ENCODE measurements at places on chromosomes 13 and 19. TPM values are rescaled to one million over a fixed set of nuclear protein-coding genes. Genes with fewer than 3 reads are reported as not detected.

MBD3L3 gene
- total RNA-seq = not detected

WDR87 gene
- not detected for total RNA-seq

DNA sequence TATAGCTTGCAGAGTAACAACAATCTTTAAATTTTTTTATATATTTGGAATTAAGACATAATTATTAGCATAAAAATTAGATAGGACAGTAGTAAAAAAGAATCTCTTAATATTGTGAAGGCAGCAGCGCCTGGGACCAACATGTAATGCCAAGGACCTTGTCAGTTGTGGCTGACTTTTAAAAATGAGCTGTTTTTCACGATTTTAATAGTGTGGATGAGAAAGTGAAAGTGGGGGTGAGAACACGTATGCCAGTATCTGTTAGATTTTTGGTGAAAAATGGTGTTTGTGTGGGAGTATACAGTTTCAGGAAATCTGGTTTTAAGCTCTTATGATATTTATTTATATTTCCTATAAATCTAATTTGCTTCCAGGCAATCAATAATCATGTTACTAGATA lies 125.2 kb downstream of the LMO7 start:
- peak overlapping the region; percentile 14 for H3K4me3 ChIP-seq
- DNase-seq = no peak
- peaks cover 5% of the 10 kb centered on the region for H3K4me1 ChIP-seq
- peak overlapping the region; percentile 33 for H3K27ac ChIP-seq
- H3K27me3 ChIP-seq = no peaks in the 10 kb centered on the region

CFAP97D2 gene
- not detected for total RNA-seq

DNA sequence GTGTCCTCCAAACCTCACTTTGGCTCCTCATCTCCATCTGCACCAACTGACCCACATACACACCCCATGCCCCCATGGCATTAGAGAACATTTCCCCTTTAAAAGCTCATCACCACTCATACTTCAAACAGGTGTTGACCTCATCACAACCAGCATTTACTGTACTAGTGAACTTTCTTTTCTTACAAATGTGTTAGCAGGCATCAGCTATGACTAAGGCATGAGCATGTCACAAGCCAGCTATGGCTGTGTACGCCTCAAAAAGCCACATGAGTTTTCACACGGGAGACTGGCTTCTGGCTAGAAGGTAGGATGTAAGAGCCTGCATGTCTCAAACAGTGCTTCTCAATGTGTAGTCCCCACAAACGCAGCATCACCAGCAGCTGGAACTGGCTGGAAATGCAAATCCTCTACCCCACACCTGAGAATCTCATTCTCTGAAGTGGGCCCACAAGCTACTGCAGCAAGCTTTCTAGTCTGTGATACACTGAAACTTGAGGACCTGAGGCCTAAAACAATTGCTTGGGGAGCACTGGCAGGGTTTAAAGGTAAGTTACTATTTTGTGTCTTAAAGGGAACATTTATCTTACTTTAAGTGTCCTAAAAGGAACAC lies 66.8 kb downstream of the TUBGCP3 start:
- H3K4me3 ChIP-seq = no peak overlapping the region
- peaks cover 23% of the 10 kb centered on the region for H3K36me3 ChIP-seq
- H3K27me3 ChIP-seq = no peaks in the 10 kb centered on the region
- no peak for DNase-seq

- no peaks in the 10 kb centered on the region for H3K27me3 ChIP-seq
- H3K4me3 ChIP-seq = no peak overlapping the region
- H3K4me1 ChIP-seq = no peaks in the 10 kb centered on the region
- no peak for DNase-seq
- H3K36me3 ChIP-seq = no peaks in the 10 kb centered on the region
These were observed 292.3 kb upstream of the SPRY2 start for GRCh38 chr13:80633251-80633650.

DNA sequence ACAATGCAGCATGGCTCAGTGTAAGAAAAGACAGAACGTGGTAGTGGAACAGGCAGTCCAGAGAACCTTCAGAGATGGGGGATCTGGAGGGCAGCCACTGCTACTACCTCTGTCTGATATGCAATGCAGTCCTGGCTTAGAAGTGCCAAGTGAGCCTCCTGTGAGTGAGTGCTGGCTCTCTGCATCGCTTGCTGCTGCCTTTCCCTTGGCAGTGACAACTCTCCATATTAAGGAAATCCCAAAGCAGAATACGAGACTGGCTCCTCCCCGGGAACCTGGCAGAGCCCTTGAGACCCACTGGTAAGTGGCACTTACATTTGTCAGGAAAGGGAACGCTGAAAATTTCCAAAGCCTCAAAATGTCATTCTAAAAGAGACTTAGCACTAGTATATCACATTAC lies 7.5 kb downstream of the DOCK9 start:
- no peaks in the 10 kb centered on the region for H3K36me3 ChIP-seq
- H3K27me3 ChIP-seq = no peaks in the 10 kb centered on the region
- peak overlapping the region; percentile 40 for H3K27ac ChIP-seq

CGB1 gene
- total RNA-seq = not detected

TUBA3C gene
- total RNA-seq = not detected

DNA sequence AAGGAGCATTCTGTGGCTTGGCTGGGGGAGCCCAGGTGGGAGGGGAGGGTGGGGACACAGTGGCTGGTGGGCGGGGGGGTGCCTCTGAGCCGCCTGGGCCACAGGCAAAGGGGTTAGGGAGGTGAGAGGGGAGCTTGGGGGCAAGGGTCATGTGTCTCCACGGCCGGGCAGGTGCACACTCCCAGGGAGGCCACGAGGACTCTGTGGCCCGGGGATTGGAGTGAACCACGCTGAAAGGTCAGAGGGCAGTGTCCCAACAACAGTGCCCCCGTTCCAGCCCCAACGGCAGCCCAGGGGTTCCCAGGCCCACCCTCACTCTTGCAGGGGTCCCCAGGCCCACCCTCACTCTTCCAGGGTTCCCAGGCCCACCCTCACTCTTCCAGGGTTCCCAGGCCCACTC lies 9.6 kb downstream of the C2CD4C start:
- H3K36me3 ChIP-seq = no peaks in the 10 kb centered on the region
- no peak overlapping the region for H3K4me3 ChIP-seq
- DNase-seq = no peak
- H3K4me1 ChIP-seq = no peaks in the 10 kb centered on the region
- H3K27me3 ChIP-seq = peaks cover 23% of the 10 kb centered on the region

HSD11B1L gene
- total RNA-seq = 21.0 TPM

BIVM gene
- total RNA-seq = 26.8 TPM

URAD gene
- not detected for total RNA-seq

FGF14 gene
- total RNA-seq = 1.1 TPM

DNA sequence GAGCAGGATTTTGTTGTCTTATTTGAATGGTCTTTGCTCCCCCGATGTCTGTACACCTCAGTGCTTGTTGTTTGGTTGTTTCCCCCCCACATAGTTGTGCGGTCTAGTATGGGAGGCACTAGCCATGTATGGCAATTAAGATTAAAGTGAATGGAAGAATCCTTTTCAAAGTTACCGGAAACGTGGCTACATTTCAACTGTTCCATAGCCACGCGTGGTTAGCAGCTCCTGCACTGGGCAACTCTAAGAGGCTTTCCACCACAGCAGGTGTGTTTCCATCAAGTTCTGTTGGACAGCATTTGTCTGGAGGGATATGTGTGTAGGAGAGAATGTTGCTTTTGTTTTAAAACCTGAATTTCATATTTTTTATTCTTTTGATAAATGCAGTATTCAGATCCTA lies 247.3 kb downstream of the GGACT start:
- DNase-seq = no peak
- no peaks in the 10 kb centered on the region for H3K36me3 ChIP-seq
- H3K4me1 ChIP-seq = no peaks in the 10 kb centered on the region
- H3K27ac ChIP-seq = no peak overlapping the region
